Activated T-helper 1 cell treated with Interleukin-2 at 50 U/mL for 16 hours (primary cell): ENCODE measurements at places on chromosomes 2 and 18.

DNA sequence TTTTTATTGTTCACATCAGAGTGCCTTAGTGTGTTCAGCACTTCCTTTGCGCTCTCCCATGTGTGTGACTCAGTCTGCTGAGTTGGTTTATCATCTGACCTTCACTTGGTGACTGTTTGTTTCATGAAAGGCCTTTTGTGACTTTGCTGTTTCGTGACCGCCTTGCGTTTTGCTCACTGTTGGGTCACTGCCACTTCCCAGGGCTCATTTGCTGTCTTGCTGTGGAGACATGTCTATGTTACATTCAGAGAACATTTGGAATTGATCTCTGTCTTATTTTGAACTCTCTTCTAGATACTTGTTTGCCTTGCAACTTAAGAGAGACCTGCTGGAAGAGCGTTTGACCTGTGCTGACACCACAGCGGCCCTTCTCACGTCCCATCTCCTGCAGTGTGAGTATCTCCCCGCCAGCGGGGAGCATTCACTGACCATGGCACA lies 54.7 kb downstream of the FARP2 start:
- DNase-seq, result no peak

DNA sequence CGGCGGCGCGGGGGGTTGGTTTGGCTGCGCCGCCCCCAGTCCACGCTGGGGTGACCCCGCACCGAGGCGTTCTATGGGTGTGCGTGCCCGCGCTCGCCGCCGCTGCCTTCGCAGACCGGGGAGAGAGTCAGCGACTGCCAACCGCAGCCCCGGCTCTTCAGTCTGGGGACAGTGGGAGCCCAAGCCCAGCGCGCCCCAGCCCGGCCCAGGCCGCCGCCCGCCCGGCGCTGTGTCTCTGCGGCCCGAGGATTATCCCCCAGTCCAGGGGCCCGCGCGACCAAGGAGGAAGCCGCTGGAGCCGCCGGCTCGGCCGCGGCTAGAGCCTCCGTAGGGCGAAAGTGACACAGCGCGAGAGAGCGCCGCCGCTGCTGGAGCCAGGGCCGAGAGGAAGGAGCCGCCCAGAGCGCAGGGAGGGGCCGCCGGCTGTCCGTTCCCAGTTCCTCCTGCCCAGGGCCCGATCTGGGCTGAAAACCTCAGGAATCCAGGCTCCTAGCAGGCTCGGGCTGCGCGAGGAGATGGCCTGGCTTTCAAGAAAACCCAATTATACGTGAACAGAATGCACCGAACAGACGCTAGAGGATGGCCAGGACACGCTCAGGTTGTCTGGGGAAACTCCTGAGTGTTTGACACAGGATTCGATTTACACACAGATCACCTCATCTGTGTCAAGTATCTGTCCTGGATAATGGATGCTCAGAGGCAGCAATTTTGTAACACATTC lies 2.4 kb downstream of the CTIF start:
- DNase-seq, result no peak

DNA sequence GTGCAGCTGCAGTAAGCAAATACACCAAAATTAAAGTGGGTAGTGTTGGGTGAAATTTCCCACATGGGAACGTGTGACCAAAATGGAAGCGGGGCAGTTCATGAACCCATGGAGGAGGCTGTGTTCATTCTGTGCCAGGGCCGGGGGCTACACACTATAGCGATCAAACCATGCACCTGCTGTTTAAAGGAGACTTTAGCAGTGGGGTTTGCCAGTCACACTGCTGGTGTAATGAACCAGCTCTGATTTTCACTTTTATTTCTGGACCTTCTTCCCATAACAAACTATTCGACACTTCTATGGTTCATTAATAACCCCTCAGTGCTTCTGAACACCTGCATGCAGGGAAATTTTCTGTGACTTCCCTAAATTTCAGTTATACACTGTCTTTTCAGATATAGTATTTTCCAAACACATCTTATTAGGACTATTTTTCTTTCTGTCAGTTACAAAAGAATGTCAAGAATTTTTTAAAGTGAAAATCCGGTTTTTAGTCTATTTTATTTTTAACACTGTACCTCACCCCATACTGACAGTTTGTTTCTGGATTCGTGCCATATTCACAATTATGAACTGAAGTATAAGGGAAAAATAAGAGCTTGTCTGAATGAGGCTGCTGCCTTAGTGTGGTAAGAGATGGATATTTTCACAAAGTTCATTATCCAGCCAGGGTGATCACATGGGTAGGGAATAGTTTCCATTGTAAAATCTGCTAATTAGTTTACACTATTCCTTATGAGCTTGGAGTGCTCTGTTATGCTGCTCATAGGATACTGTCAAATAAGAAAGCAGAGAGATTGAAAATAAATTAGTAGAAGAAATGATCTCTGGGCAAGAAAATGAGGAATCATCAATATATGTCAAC lies 111.3 kb upstream of the CAVIN2 start:
- no peak for DNase-seq

DNA sequence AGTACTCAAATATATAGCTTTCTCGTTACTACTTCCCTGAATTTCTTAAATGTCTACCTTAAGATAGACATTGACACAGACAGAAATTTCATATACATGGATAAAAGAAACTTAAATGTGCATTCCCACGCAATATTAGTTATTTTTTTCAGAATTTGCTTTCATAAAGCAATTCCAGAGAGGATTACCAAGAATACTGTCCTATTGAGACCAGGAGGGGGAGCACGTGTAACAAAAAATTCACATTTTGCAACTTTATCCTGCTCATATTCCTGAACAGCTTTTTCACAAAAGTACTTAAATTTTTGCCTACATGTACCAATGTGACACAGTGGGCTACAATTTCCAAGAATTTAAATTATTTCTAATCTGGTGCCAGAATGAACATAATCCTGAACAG lies 30.7 kb upstream of the ERCC3 start:
- no peak for DNase-seq

- no peak for DNase-seq
Measured at GRCh38 chr18:40935423-40935822, 1019.6 kb upstream of the PIK3C3 start.

- no peak for DNase-seq
Measured at GRCh38 chr2:233418761-233419546, 64.7 kb downstream of the DGKD start.

GRCh38 chr2:104766683-104767082 lies 87.2 kb upstream of the POU3F3 start:
- no peak for DNase-seq

- DNase-seq, result no peak
Measured at GRCh38 chr2:36698993-36699392, 2.5 kb downstream of the VIT start.

DNA sequence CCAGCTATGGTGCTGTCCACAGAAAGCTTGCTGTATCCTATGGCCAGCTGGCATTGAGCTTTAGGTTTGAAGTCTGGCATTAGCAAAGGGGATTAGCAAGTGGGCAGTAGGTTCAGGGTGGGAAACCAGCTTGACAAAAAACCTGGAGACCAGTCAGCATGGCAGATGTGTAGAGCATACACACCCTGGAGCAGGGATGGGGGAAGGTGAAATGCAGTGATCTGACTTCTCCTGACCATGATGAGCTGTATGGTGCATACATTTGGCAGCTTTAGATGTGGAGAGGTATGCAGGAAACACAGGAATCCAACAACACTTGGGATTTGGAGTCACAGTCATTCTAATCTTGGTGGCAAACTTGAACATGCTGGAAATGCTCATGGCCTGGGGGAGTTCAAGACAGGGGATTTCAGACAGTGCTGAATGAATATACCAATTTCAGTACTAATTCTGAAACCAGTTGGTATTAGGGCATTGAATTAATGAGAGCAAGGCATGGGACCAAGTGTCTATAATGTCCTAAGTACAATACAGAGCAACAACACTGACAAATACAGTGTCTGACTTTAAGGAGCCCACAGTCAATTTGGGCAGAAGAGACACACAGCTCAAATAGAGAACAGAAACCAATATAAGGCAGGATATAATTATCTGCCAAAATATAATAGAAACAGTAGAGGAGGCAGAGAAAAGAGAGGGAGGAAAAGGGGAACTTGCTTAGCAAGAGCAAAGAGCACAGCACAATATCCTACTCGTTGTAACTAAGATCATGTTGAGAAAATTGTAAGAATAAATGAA lies 11.8 kb downstream of the ARHGAP15 start:
- no peak for DNase-seq

- DNase-seq, result no peak
Measured at GRCh38 chr2:56232912-56233311, 49.1 kb downstream of the CCDC85A start.

GRCh38 chr2:227397562-227397961 lies 9.8 kb upstream of the SCYGR1 start:
- DNase-seq, result no peak

DNA sequence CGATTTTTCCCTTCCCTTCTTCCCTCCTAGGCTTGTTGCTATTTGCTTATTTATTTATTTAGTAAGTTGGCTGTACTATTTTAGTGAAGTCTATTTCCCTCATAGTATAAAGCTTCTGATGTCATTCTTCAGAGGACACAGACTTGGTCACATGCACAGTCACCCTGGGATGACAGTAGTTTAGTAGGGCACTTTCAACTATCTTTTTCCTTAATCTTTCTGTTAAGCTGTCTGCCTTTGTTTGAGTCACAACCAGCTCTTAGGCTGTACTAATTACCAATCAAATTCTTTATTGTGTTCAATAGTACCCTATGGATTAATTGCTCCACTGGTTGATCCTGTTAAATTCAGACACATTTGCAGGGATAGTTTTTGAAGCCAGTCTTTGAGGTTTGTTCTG lies 26.9 kb upstream of the RAB31 start:
- no peak for DNase-seq

GRCh38 chr18:24726727-24727492 lies 266.5 kb downstream of the HRH4 start:
- DNase-seq, result peak; percentile 11

- DNase-seq, result no peak
Measured at GRCh38 chr2:1421731-1422130, 8.5 kb downstream of the TPO start.

GRCh38 chr2:127423478-127423843 lies 5.2 kb downstream of the PROC start:
- no peak for DNase-seq

GRCh38 chr2:15797939-15798281 lies 142.4 kb upstream of the MYCN start:
- no peak for DNase-seq

DNA sequence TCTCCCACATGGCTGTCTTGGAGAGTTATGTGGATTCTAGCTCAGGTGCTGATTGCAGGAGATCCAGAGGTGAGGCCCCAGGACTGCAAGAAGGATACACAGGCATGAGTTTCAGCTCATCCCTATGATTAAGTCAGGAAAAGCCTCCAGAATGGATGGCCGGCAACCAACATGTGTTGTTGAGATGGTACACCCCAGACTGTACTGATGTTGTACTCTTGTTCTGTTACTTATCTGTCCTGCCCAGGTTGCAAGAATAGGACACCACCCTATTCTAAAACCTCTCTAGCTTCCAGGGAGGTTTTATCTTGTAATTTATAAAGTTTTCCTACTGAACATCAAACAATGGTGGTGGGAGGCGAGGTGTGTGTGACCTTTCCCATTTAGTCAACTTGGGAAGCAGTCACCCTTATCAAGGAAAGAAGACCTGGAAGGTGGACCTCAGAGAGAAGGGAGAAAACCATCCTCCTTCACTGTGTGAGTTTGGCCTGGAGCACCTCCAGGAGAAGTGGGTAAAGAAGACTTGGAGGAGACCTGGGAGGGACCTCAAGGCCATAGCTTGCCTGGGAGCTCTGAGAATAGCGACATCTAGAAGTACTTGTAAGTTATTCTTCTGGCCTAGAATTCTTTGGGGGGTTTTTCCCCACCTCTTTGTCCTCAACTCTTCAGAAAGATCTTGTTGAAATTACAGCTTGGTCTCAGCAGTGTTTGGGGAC lies 8.6 kb downstream of the FAM124B start:
- no peak for DNase-seq

DNA sequence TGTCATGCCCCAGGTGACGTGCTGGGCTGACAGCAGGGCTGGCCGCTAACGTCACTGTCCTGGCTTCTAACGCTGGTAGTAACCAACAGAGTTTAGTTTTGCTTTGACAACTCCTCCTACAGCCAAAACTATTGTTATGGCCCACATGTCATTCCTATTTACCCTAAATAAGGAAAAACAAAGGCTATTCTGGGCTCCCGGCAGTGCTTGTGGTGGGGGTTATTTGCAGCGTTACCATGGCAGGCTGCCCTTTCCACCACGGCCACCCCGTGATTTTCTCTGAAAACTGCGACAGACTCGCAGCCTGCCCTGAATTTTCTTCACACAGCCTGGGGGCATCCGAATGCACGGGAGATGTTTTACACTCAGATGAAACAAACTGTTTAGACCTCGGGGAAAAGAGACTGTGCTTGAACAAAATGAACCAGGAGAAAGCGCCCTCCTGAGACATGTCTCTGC lies 115.2 kb downstream of the FAM210A start:
- no peak for DNase-seq

- no peak for DNase-seq
Measured at GRCh38 chr18:49061991-49062831, 111.4 kb upstream of the SMAD7 start.

- no peak for DNase-seq
Measured at GRCh38 chr2:205714789-205715720, 32.8 kb downstream of the NRP2 start.

DNA sequence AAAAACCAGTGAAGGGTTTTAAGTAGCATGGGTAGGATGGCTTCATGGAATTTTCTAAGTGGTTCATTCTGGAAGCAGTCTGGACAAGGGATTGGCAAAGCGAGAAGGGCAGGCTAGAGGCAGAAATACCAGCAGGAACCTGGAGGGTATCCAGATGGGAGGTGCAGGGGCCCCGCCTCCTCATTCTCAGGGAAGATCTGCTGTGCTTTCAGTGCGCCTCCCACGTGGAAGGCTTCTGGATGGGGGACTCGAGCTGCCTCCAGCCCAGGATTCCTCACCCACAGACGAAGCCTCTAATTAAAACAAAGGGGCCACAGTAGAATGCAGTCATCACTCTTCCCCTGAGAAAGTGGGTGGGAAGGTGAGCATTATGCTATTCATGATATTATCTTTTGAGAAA lies 79.8 kb downstream of the VSNL1 start:
- DNase-seq, result no peak

DNA sequence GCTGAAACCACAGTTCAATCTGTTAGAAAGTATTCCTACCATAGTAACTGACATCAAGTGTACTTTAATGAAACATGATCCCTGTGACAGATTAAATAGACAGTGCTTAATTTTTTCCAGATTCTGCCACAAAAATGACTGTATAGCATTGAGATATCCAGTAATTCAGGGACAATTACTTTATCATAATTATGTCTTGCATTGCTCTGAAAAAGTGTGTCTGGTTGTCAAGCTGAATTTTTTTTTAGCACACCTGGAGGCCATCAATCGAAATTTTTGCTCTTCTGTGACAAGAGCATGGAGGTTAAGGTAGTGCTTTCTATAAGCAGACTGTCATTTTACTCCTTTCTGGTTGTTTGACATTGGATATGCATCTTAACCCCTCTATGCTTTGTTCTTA lies 1083.8 kb upstream of the NRXN1 start:
- no peak for DNase-seq
